ENCODE measurements at places on chromosomes 3 and 15.
A peak's percentile ranks its signal among the peaks of the same experiment; 100 is the strongest.

DNA sequence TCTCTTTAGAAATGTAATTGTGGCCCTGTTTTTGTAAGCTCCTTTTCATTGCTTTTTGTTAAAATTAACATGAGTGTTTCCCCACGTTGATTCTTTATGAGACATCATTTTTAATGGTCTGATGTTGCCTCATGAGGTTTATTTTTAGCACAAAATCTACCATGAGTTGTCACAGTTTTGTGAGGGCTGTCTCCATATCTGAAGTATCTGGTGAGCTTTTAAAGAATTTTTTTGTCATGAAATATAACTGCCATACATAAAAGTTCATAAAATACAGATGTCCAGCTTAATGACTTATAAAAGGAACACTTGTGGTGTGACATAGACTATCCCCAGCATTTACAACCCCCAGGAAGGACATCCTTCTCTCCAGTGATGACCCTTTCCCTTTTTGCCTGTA, 34.3 kb upstream of the CEMIP start:
- no peak for DNase-seq
- H3K4me1 ChIP-seq: no peaks in the 10 kb centered on the region
- no peaks in the 10 kb centered on the region for H3K27me3 ChIP-seq

DNA sequence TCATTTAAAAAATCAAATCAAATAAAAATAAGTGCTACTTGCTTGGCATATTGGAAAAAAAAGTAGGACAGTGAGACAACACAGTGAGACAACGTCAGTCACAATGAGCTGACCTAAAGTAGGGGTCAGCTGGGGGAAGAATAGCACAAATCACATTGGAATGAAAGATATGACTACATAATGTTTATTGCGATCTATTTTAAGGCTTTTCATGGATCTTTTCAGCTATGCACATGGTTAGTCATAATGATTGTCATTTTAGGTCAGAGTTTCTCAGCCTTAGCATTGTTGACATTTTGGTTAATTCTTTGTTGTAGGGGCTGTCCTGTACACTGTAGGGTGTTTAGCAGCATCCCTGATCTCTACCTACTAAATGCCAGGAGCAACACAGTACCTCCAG, 44.5 kb downstream of the CMSS1 start:
- H3K27ac ChIP-seq: peak overlapping the region; percentile 89
- H3K4me3 ChIP-seq: no peak overlapping the region
- DNase-seq: no peak
- H3K4me1 ChIP-seq: peaks cover 28% of the 10 kb centered on the region
- peaks cover 9% of the 10 kb centered on the region for H3K36me3 ChIP-seq

GRCh38 chr15:98025237-98025636, 64.7 kb downstream of the ARRDC4 start:
- peaks cover 4% of the 10 kb centered on the region for H3K4me1 ChIP-seq
- no peak for DNase-seq
- H3K4me3 ChIP-seq: no peak overlapping the region
- H3K27ac ChIP-seq: no peak overlapping the region
- no peaks in the 10 kb centered on the region for H3K27me3 ChIP-seq

DNA sequence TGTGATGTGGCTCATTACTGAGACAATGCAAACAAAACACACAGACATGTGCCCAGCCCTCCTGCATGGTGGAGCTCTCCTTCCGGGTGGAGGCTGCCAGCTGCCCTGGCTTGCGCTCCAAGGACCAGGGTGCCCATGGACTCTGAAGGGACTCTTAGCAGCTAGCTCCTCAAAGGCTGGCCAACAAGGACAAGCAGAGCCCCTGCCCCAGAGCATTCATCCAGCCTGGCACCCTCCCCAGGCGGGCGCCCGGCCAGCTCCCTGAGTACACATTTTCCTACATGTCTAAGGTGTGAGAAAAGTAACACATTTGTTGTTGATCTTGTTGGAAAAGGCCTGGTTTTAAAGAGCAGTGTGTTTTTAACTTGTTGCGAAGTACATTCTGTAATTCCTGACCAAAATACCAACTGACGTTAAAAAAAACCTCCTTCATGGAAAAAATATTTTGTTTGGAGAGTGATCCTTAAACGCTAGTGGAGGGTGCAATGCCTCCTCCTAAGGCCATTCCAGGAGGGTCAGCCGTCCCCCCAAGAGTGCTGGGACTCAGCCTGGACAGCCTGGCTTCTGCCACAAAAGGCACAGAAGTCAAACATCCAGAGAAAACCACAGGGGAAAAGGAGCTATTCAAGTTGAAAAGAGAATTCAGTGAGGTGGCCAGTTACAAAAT, 86.9 kb downstream of the KLF15 start:
- H3K27me3 ChIP-seq: no peaks in the 10 kb centered on the region
- no peaks in the 10 kb centered on the region for H3K4me1 ChIP-seq
- H3K27ac ChIP-seq: peak overlapping the region; percentile 84
- H3K36me3 ChIP-seq: no peaks in the 10 kb centered on the region
- DNase-seq: peak; percentile 94

GRCh38 chr3:122993124-122993978, 34.2 kb downstream of the SEMA5B start:
- no peak overlapping the region for H3K27ac ChIP-seq
- H3K4me3 ChIP-seq: no peak overlapping the region
- peak; percentile 84 for DNase-seq
- H3K4me1 ChIP-seq: peaks cover 2% of the 10 kb centered on the region
- H3K27me3 ChIP-seq: no peaks in the 10 kb centered on the region
- H3K36me3 ChIP-seq: no peaks in the 10 kb centered on the region

GRCh38 chr15:100849021-100849854, 30.4 kb upstream of the ALDH1A3 start:
- no peaks in the 10 kb centered on the region for H3K4me1 ChIP-seq
- no peak overlapping the region for H3K27ac ChIP-seq
- peak; percentile 75 for DNase-seq
- peak overlapping the region; percentile 18 for H3K4me3 ChIP-seq
- H3K27me3 ChIP-seq: no peaks in the 10 kb centered on the region
- H3K36me3 ChIP-seq: no peaks in the 10 kb centered on the region

DNA sequence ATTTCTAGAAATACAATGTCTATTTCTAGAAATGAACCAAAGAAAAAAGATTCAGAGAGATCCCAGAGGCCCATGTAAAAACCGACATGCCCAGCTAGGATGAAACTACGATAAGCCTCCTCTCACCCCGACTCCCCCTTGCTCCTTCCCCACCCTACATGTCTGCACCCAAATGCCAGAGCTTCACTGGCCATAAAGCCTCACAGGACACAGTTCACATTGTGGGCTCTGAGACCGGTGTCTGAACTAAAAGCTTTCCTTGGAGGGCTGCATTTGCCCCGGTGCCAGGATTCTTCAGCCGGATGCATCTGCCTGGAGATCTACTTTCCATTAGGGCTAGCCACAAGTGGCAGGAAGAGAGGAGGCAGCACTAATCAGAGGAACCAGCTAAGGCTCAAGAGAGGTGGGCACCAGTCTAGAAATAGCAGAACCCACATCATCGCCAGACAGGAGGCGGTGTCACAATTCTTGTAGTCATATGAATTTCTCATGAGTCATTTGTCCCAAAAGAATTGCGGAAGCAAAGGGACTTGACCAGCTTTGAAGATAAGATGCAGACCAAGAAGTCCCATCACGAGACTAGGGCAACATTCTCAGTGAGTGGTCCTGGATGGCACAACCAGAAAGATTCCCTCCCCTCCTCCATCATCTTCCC, 353.6 kb downstream of the NTRK3 start:
- peak overlapping the region; percentile 73 for H3K27ac ChIP-seq
- no peaks in the 10 kb centered on the region for H3K27me3 ChIP-seq
- H3K4me1 ChIP-seq: no peaks in the 10 kb centered on the region

DNA sequence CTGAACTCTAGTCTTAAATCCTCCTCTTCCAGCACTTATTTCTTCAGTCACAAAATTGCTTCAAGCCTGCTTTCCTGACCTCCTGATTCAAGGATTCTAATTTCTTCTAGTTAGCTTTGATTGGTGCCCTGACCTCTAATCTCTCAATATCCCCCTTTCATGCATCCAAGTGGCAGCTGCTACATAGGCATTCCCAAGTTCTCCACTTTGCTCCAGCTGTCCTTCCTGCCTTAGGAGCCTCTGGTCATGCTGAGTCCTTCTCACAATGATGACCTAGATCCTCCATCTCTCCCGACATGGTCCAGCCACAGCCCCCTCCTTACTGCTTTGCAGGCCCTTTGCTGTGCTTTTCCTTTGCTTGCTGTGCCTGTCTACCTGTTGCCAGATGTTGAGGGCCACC, 347.8 kb upstream of the C2CD4B start:
- no peaks in the 10 kb centered on the region for H3K27me3 ChIP-seq
- no peak overlapping the region for H3K27ac ChIP-seq
- no peaks in the 10 kb centered on the region for H3K36me3 ChIP-seq
- peaks cover 15% of the 10 kb centered on the region for H3K4me1 ChIP-seq

DNA sequence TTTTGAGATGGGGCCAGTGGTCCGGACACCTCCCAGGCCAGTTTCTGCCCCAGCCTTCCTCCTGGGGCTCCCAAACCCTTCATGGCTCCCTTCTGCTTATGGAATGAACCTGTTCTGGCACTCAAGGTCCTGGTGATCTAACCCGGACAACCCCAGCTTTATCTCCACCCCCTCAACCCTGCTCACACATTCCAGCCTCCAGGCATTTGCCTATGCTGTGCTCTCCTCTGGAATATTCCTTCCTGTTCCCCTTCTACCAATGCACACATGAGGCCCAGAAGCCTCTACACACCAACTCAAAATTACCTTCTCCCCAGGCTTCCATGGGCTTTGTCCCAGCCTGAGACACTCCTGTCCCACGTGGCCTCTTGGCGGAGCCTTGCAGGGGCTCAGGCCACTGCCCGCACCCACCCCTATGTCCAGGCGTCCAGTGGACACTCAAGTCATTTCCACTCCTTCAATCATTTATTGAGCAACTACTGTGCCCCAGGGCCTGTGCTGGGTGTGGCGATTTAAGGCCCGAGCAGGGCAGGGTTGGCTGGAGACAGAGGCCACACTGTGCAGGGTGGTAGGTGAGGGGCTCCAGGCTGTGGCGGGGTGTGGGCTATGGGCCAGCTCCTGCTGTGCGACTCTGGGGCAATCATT, 18.8 kb downstream of the PLXND1 start:
- no peaks in the 10 kb centered on the region for H3K4me1 ChIP-seq
- DNase-seq: no peak
- no peak overlapping the region for H3K27ac ChIP-seq
- H3K36me3 ChIP-seq: no peaks in the 10 kb centered on the region
- H3K27me3 ChIP-seq: no peaks in the 10 kb centered on the region

Data from aorta (tissue), 5 donors.